ENCODE measurements at places on chromosomes 5 and 9.

- peak; percentile 38 for DNase-seq
Measured at GRCh38 chr5:21152611-21153010, 1164.6 kb upstream of the CDH18 start.

- DNase-seq: no peak
Measured at GRCh38 chr9:37970301-37971107, 66.6 kb upstream of the SLC25A51 start.

- DNase-seq: no peak
Measured at GRCh38 chr9:112725961-112726360, 8.0 kb upstream of the INIP start.

DNA sequence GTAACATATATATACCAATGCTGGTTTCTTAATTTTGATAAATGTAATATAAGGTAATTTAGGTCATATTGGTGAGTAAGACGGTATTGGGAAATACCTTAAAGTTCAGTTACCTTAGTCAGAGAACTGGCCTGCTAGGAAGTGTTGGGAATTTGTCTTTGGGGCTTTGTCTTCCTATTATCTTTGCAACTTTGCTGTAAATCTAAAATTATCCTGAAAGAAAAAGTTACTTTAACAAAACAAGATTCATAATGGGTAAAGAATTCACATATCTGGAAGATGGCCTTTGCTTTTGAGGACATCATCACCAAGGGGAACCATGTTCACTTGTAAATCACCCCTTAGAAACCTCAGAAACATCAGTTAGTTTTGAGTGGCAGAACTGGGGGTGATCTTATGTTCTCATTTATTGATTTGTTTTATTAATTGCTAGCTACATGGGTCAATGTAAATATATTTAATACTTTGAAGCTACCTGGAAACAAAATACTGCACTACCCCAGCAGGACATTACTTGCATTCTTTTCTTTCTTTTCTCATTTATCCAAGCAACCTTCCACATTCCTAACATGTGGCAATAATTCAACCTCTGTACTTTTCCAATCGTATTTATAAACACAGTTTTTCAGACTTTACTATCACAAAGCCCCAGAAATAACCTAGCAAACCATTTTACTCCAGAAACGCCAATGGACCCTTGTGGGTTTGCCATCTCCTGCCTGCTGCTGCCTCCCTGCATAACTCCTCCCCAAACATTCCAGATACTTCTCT lies 41.4 kb downstream of the GLIS3 start:
- peak; percentile 76 for DNase-seq

GRCh38 chr5:93055971-93056370 lies 525.0 kb downstream of the NR2F1-AS1 start:
- no peak for DNase-seq

- DNase-seq: peak; percentile 58
Measured at GRCh38 chr9:127608104-127608966, 3.7 kb upstream of the STXBP1 start.

DNA sequence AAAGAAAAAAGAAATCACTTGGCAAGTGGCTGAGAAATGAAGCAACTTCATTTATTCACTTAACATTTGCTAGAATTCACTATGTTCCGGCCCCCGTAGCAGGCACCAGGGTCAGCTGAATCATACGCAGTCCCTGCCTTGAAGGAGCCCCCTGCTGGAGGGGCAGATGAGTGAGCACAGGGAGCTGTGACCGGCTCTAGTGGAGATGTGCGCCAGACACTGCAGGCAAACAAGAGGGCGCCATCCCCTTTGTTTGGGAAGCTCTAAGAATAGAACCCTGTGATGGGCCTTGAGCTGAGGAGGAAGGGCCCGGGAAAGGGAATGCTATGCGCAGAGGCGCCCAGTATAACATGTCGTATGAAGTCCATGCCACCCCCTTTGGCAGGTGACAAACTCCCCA lies 20.2 kb upstream of the RPL26L1 start:
- peak; percentile 51 for DNase-seq

DNA sequence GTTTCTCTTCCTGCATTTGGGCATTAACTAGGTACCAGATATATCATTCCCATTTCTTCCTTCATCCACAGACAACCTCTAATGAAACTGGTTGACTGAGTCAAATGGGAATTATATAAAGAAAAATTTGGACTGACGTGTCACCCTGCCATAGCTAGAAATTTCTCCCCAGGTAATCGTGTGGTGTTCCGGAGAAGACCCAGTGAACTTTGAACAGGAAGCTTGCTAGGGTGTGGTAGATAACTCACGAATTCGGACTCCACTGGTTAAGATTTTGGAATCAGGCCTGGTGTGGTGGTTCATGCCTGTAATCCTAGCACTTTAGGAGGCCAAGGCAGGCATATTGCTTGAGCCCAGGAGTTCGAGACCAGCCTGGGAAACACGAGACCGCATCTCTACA lies 114.3 kb upstream of the OTULINL start:
- no peak for DNase-seq

DNA sequence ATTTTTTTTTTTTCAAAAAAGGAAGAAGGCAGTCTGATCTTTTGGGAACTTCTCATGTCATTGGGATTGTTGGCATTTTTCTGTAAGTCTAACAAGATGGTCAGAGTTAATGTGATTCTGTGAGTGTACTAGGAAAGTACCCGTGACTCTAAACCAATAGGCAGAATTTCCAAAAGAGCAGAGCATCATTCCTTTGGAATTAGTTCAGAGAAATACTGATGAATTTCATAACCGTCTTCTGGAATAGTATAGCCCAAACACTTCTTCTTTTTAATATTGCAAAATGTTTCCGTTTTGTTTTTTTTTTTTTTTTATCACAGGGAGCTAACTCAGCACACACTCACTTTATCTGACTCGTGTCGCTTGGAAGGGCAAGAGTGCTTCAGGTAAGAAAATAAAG lies 407.4 kb downstream of the DTWD2 start:
- no peak for DNase-seq

DNA sequence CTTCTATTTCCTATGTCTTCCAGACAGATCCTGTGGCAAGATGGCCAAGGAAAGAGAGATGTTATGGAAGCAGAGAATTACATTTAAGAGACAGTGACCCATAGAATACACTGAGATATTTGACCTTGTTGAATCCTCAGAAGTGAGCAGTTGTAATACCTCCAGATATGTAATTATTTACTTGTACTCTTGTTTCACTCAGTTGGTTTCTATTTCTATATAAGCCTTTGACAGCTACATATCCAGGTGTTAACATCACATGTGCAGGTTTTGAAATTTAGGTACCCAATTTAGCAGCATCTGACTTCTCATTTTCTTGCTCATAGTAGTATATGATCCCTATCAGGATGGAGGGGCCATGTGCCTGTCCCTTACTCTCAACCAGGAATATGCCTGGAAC lies 269.5 kb downstream of the CD180 start:
- no peak for DNase-seq

DNA sequence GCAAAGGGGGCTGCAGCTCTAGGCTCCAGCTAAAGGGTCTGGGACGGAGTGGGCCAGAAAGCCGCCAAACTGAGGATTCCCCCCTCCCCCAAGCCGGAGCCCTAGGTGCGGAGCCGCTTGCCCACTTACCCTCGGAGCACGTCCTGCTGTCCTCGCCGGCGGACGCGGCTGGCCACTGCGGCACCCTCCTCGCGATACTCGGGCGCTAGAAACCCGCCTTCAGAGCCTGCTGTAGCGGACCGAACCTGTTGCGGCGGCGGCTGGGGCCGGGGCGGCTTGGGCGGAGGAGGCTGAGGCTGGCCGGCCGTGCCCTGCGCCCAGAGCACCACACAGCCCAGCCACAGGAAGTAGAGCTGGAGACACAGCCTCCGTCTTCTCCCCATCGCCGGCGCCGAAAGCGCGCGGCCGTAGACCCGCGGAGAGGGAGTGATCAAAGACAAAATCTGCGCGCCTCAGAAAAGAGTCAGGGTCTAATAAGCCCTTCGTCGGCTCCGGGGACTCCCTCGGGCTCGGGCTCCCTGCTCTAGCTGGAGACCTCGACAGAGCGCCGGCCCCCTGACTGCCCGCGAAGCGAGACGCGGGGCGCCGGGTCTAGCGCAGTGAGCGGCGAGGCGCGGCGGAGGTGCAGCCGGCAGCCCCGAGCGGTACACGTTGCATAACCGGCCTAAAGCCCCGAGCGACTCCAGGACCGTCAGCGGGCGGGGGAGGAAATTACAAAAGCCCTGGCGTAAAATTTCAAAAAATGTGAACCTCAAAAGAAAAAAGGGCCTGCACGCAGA lies 635 bp downstream of the FBN2 start:
- DNase-seq: peak; percentile 53

DNA sequence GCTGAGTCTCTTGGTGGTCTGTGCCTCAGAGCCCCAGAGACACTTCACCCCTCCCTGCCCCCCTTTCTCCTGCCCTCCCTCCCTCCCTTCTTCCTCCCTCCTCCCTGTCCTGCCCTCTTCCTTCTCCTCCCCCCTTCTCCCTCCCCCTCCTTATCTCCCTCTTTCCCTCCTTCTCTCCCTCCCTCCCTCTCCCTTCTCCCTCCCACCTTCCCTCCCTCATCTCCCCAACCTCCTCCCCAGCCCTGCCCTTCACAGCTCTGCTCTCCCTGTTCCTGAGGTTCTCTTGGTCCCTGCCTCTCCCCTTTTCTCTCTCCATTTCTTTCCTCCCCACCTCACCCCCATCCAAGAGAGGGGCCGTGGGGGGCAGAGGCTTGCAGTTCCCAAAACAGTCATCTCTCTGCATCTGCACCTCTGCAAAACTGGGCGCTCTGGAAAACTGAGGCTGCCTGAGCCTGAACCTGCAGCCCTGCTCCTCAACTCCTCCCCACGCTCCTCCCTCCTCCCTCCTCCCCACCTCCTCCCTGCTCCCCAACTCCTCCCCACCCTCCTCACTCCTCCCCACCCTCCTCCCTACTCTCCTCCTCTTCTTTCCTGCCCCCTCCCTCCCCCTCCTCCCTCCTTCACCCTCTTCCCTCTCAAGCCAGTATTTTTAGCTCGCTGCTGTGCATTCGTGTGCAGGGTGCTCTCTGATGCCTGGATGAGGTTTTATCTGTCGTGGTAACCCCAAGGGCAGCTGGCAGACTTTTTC lies 219.1 kb downstream of the C9orf50 start:
- DNase-seq: peak; percentile 69

DNA sequence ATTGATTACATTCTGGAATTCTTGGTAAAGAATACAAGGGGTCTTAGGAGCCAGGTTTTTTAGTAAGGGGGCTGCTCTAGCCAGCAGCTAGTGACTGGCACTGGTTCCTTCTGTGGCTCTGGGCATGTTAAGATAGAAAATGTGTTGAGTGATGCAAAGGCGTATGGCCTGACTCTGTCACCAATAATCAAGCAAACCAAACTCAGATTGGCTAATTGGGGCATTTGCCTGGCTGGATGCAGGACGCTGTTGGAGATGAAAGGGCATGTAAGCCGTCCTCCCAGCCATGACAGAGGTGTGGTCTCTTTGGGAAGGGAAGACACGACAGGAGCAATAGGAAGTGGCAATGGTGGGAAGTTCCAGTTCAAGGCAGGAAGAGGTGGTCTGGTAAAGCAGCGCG lies 87.6 kb upstream of the CTSL start:
- no peak for DNase-seq

DNA sequence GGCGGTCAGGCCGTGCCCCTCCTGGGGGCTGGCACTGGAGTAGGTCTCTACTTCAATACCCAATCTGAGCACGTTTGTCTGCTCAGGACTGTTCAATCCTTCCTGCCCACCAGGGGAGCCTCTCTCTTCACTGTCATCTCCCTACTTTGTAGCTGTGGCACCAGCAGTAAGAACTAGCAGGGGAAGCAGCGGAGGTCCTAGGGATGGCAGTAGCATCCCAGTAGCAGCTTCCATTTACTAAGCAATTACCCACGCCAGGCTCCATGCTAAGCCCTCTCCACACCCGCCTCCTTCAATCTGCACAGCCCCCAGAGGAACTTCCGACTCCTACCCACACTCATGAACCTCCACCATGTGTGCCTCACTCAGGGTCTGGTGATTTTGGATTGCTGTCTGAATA lies 31.7 kb downstream of the FSTL4 start:
- DNase-seq: no peak

DNA sequence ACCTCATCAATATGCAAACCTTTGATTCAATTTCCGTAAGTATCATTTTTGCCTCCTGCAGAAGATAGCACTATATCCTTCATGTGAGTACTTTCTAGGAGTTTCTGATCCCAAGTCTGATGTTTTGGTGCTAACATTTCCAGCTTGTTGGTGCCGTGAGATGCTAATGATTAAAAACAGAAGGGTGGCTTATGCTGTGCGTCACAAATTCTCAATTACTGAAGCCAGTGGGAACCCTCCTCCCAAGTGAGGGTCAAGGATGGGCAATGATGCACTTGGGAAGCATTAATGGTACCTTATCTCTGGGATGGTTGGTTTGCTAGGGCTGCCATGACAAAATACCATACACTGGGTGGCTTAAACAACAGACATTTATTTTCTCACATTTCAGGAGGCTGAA lies 123.0 kb downstream of the FOXD1 start:
- DNase-seq: no peak

GRCh38 chr5:89282554-89283510 lies 399.8 kb upstream of the MEF2C start:
- peak; percentile 48 for DNase-seq

DNA sequence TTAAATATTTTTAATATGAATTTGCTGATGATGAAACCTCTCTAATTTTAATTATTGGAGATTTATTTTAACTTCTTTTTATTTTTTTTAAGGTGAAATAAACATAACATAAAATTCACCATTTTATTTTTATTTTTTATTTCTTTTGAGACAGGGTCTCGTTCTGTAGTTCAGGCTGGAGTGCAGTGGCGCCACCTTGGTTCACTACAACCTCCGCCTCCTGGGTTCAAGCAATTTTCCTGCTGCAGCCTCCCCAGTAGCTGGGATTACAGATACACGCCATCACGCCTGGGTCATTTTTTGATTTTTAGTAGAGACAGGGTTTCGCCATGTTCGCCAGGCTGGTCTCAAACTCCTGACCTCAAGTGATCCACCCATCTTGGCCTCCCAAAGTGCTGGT lies 402.9 kb downstream of the PRR16 start:
- DNase-seq: no peak

GRCh38 chr5:74304536-74304935 lies 336.0 kb downstream of the ENC1 start:
- DNase-seq: no peak

DNA sequence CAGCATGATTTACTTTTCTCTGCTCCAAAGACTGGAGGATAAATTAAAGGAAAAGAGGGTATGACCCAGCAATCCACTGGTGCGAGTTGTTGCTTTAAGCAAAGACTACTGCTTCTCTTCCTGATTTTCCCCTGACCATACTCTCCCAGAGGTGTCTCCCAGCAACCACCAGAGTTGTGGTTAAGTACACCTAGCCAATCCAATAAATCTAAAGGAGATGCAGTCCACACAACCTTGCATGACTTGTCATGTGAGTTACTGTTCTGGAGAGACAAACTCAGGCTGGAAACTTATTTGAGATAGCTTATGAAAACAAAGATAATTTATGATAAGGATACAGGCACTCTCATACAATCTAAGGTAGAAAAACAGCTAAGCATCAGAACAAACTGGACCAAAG lies 11.9 kb downstream of the TMC1 start:
- peak; percentile 90 for DNase-seq

DNA sequence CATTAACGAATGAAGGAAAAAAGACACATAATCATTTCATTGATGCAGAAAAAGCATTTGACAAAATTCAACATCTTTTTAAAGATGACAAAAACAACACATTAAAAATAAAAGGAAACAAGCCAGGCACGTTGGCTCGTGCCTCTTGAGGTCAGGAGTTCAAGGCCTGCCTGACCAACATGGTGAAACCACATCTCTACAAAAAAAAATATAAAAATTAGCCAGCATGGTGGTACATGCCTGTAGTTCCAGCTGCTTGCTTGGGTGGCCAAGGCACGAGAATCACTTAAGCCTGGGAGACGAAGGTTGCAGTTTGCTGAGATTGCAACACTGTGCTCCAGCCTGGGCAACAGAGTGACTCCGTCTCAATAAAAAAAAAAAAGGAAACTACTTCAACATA lies 77.0 kb downstream of the ERCC6L2 start:
- DNase-seq: peak; percentile 33

- DNase-seq: no peak
Measured at GRCh38 chr5:4245511-4245910, 649.9 kb downstream of the IRX1 start.
